ENCODE measurements at places on chromosomes 13 and 19.
A peak's percentile ranks its signal among the peaks of the same experiment; 100 is the strongest.

- DNase-seq, result no peak
Observed at GRCh38 chr19:21117041-21117907, 24.6 kb upstream of the ZNF431 start.

GRCh38 chr19:31378404-31378803 is 29.2 kb upstream of the TSHZ3 start:
- DNase-seq, result no peak

- no peak for DNase-seq
Observed at GRCh38 chr13:21076253-21076652, 14.9 kb upstream of the LATS2 start.

- no peak for DNase-seq
Observed at GRCh38 chr19:48121909-48122371, 11.3 kb upstream of the PLA2G4C start.

- no peak for DNase-seq
Observed at GRCh38 chr13:79740991-79741390, 260.0 kb downstream of the NDFIP2 start.

GRCh38 chr13:97743938-97744337 is 209.5 kb upstream of the IPO5 start:
- no peak for DNase-seq

DNA sequence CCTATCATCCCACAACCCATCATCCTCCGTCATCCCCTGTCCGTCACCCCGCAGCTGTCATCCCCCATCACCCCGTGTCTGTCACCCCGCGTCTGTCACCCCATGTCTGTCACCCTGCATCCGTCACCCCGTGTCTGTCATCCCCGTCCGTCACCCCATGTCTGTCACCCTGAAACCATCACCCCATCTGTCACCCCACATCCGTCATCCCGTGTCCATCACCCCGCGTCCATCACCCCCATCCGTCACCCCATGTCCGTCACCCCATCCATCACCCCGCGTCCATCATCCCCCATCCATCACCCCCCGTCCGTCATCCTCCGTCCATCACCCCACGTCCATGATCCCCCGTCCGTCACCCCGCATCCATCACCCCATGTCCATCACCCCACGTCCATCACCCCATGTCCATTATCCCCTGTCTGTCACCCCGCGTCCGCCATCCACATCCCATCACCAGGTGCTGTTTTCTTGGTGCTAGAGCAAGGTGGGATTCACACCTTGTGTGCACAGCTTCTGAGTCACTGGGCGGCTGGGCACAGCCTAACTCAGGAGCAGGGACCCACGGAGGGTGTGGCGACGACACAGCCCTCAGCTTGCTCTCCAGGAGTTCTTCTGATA is 24.2 kb downstream of the RASA3 start:
- no peak for DNase-seq

DNA sequence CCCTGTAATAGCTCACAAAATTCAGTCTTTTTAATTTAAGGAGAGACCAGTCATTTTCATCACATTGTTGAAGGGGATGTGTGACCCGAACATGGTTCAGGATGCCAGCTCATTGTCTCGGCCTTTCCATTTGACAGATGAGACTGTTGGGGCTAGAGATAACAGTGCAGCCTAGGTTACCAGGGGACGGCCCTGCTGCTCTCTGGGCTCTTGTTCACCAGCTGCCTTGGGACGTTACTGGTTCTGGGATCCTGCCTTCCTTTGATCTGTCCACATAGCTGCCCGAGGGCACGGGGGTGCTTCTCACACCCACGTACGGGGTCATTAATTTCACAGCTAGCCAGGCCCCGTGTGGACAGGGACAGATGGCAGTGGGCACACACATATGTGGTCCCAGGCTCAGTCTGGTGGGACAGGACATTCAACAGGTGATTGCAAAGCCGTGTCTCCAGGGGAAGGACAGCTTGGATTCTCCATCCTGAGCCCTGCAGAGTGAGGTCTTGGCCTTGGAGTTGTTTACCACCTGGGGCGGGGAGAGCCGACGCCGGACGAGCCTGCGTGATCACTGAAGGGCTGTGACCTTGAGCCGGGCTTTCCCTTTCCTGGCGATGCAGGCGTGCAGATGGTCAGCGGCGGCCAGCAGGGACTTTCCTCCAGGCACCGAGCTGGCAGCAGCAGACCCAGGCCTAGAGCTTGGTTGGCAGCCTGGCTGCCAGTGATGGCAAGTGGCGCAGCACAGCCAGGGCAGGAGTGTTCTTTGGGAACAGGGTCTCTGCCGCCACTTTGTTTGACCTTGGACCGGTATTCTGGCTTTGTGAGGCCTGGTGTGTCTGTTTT is 26.7 kb upstream of the NPAS1 start:
- DNase-seq, result no peak

- peak; percentile 15 for DNase-seq
Observed at GRCh38 chr19:1471515-1472160, 7.4 kb downstream of the C19orf25 start.

GRCh38 chr19:39745643-39746042 is 7.8 kb upstream of the CLC start:
- no peak for DNase-seq

GRCh38 chr19:615619-616018 is 17.7 kb downstream of the POLRMT start:
- DNase-seq, result no peak

DNA sequence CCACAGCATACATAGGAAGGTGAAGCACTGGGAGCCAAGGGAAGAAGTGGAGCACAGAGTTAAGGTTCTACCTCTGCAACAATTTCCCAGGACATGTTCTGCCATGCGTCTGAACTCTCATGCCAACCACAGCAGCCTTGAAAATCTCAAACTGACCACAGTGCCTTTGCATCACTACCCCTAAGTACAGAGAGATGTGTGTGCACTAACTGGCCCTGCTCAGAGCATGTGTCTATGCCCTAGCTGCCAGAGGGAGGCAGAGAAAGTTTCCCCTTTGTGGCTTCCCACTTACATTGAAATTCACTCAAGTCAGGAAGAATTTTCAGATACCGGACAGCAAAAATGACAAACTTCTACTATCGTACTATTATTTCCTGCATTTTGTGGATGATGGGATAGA is 26.8 kb upstream of the WDFY2 start:
- no peak for DNase-seq

DNA sequence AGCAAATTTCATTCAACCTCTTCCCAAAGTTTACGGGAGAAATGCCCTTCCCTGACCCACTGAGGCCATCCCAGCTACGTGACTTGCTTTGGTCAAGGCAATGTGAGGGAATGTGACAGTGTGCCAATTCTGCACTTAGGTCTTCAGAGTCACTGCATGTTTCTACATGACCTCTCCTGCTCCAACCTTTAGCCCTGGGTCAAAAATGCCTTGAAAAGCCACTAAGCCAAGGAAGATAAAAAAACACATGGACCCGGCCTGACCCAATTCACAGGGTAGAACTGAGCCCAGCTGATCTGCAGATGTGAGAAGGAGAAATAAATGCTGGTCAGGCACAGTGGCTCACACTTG is 30.0 kb downstream of the ZNRF4 start:
- DNase-seq, result no peak

GRCh38 chr13:110766671-110767430 is 53.4 kb downstream of the ING1 start:
- DNase-seq, result no peak

DNA sequence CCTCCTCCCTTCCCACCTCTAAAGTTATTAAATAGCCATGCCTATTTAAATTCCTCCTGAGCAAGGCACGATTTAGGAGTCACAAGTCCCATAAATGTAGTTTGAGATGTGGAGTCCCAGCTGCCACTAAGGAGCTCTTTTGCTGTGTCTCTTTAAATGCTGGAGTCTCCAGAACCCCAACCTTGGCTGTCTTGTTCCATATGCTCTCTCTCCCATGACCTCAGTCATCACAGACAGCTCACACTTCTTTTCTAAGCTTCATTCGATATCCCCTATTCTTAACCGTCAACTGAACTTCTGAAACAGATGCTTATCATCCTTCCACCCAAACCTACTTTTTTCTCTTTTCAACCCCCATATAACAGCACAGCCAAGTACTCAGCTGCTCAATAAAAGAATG is 197.1 kb downstream of the VWA8 start:
- peak; percentile 1 for DNase-seq

All from NCI-H2171 treated with DMSO at 0.1 percent for 48 hours (cell line).